Activated CD4-positive, alpha-beta T cell treated with anti-CD3 and anti-CD28 coated beads, Interleukin-2, amount 50 U/mL, for 48 hours (primary cell): ENCODE measurements at places on chromosomes 13 and 19.

DNA sequence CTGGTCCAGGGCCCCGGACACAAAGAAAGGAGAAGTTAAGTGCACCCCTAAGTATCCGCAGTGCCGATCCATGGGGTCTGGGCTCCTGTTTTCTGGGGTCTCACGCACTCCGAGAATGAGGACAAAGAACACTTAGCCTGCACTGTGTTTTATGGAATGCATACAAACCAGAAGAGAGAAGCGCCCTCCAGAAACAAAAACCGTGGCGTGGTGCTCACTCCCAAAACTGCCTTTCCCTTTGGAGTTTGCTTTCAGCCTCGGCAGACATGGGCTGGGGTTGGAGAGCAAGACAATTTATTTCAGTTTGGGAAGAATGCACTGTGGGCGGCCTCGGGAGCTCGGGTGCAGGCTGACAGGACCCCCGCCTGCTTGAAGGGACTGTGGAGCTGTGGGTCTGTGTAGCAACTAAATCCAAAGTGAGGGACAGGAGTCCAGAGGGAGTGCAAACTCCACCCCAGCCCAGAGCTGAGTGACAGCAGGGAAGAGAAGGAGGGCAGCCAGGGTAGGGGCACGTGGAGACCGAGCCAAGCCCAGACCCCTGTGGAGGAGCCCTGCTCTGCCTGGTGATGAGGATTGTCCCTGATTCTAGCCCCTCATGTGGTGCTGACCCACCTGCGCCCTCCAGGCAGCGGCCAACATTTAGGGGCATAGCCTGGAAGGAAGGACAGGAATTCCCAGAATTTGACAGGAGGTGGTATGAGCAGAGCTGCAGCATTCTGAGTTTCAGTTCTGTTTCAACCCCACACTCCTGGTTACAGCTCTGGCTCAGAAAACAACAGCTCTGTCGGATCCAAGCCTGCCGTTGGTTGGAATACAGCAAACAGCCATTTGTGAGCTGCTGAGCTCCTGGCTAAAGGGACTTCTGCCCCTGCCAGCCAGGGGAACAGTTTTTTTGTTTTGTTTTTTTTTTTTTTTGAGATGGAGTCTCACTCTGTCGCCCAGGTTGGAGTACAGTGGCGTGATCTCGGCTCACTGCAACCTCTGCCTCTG is 37.8 kb upstream of the POP4 start:
- no peak for DNase-seq

GRCh38 chr13:34247596-34247995 is 429.6 kb downstream of the RFC3 start:
- DNase-seq = no peak

DNA sequence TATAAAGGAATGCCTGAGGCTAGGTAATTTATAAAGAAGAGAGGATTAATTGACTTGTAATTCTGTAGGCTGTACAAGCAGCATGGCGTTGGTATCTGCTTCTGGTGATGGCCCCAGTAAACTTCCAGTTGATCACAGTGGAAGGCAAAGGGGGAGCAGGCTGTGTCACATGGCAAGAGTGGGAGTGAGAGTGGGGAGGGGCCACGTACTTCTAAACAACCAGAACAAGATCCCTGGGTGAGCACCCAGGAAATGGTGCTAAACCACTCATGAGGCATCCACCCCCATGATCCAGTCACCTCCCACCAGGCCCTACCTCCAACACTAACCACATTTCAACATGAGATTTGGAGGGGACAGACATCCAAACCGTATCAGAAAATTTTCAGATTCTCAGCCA is 3.0 kb upstream of the RNF113B start:
- no peak for DNase-seq

DNA sequence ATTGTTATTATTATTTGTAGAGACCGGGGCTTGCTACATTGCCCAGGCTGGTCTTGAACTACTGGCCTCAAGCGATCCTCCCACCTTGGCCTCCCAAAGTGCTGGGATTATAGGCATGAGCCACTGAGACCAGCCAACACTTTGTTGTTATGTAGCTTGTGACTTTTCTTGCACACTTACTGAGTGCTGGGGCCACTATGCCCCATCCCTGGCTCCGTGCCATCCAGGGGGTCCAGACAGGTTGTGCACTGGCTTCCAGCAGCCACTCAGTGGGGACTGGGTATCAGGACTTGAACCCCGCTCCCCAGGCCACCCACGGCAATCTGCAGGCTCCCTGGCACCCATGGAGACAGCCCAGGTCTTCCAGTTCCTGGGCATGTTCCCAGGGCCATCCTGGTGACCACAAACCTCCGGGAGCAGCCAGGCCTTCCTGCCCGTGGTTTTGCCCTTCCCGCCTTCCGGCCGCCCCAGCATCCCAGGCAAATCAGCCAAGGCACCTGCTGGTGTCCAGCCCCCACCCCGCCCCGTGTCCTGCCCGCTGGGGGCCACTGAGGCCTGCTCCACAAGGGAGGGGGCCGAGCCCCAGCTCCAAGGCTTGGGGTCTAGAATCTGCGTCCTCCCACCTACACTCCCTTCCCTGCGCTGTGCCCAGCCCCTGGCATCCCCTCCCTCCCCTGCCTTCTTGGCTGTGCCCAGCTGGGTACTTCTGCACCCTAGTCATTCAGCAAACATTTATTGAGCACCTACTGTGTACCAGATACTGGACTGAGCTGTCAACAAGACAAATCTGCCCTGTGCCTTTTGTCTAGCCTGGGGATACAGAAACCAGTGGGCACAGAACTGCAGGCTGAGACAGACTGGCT is 23.7 kb upstream of the SEMA6B start:
- DNase-seq = no peak

DNA sequence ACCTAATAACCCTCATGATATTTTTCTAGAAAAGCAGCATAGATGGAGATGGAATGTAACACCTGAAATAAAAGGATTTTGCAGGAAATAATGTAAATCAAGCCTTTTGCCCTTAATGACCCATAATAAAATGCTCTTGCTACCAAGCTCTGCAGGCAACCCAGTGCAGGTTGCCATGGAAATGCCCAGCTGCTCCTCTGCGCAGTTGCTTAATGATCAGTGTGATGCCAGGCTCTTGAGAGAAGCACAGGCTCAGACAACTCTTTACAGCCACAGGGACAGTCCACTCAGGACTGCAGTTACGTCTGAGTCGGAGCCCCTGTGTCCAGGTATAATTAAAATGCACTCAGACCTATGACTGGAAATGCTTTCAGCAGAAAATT is 165.5 kb downstream of the LACC1 start:
- no peak for DNase-seq

DNA sequence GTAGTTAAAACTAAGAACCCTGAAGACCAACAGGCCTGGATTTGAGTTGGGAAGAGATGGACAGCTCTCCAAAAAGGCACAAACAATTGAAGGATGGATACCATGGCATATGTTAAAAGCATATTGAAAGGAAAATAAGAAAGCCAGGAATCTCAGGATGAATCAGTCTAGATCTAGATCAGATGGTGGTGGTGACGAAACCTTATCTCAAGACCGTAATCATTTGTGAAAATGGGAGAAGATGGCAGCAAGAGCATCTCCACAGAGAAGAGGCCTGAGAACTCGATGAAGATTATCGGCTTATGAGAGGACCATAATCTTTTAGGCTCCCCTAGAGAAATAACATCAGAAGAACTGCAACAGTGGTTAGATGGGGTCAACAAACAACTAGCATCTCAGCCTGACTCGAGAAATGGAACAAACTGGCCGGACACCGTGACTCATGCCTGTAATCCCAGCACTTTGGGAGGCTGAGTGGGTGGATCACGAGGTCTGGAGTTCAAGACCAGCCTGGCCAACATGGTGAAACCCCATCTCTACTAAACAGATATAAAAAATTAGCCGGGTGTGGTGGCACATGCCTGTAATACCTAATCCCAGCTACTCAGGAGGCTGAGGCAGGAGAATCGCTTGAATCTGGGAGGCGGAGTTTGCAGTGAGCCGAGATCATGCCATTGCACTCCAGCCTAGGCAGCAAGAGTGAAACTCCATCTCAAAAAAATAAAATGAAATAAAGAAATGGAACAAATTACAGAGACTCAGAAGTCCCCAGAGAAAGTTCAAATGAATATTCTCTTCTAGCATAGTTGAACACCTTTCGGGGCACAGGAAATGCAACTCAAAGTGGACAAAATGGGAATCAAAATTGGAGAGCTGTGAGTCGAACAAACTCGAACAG is 47.6 kb downstream of the FOXO1 start:
- DNase-seq = no peak

DNA sequence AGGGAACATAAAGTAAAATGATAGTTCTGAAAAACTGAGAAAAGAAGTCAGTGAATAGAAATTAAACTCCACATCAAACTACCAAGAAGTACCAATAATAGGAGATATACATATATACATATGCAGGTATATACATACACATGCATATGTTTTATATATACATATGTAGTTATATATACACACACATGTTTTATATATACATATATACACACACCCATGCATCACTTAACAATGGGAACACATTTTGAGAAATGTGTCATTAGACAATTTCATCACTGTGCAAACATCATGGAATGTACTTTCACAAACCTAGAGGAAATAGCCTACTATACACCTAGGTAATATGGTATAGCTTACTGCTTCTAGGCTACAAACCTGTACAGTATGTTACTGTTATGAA is 626.8 kb upstream of the PCDH9 start:
- DNase-seq = no peak

DNA sequence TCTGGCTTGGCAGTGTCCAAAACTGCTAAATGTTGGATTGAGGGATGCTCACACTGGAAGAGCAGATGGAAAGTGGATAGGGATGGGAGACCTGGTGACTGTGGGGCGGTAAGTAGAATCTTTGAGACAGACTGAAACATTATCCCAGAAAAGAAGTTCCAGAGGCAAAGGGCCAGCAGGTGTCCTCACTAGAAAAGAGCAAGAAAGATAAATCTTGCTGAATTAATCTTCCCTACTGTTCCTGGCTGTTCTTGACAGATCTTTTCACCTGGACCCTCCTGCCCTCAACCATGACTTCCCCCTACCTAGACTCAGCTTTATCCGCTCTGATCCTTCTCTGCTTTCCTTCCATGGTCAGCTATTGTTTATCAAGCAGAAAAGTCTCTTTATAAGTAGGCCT is 35.0 kb upstream of the FRY start:
- no peak for DNase-seq
